ENCODE measurements at places on chromosomes 16 and 17.
A peak's percentile ranks its signal among the peaks of the same experiment; 100 is the strongest.

DNA sequence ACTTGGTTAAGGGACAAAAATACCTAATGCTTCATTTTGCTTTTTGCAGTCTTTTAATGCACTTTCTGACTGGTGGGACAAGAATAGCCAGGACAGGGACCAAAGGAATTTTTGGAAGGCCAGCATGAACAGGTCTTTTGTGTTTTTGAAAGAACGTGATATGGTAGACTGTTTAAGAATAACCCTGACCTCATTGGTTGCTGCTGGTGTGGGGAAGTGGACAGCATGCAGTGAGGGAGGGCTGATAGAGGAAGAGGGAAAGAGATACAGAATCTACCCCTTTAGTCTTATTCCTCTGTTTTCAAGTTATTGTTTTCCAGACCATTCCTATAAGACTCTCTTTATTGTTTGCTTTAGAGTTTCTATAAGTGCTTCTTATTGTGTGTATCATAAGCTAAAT, 816.2 kb downstream of the CDH11 start:
- DNase-seq, result no peak

DNA sequence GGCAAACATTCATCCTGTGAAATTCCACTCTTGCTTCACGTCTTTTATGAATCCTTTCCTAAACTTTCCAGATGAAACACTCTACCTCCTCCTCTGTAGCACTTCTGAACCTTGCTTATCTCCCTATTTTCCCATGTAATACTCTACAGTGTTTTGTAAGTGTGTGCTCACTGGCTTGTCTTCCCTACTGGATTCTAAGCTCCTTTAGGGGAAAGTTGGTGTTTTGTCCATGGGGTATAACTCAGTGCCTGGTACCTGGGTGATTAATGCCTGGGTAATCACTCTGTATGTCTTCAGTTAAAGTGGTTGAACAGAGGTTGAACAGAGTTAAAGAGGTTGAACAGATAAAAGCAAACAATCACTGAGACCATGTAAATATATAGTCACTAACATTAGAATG, 3.8 kb upstream of the KAT7 start:
- DNase-seq, result no peak

GRCh38 chr16:23134274-23134673, 15.0 kb downstream of the USP31 start:
- DNase-seq, result peak; percentile 97

- DNase-seq, result no peak
These were observed 169.1 kb downstream of the HS3ST3B1 start for GRCh38 chr17:14469971-14470370.

- peak; percentile 14 for DNase-seq
These were observed 1.3 kb upstream of the RAB11FIP3 start for GRCh38 chr16:424033-424622.

- DNase-seq, result peak; percentile 71
These were observed 30.4 kb downstream of the CFDP1 start for GRCh38 chr16:75402821-75403475.

DNA sequence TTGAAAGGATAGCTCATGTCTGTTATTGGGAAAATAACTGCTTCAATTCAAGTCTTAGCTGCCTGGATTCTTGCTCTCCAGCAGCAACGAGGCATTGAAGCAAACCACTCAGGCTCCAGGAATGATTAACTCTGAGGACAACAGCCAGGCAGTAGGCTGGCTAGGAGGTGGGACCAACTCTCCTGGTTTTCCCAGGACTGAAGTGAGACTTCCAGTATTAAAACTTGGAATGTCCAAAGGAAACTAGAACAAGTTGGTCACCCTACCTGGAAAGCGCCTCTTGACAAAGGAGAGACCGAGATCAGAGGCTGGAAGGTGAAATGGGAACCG, 100.7 kb downstream of the SALL1 start:
- no peak for DNase-seq

DNA sequence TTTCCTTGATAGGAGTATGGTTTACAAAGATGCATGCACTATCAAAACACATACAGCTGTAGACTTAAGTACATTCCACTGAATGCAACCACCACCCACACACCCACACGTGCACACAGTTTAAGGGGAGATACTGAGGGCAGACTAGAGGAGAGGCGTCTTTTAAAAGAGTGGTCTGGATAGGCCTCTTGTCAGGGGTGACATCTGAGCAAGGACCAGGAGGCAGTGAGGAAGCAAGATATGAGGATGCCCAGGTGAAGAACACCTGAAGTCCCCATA, 12.6 kb downstream of the MPHOSPH6 start:
- DNase-seq, result no peak

- DNase-seq, result no peak
These were observed 65.4 kb downstream of the MRC2 start for GRCh38 chr17:62692721-62693431.

DNA sequence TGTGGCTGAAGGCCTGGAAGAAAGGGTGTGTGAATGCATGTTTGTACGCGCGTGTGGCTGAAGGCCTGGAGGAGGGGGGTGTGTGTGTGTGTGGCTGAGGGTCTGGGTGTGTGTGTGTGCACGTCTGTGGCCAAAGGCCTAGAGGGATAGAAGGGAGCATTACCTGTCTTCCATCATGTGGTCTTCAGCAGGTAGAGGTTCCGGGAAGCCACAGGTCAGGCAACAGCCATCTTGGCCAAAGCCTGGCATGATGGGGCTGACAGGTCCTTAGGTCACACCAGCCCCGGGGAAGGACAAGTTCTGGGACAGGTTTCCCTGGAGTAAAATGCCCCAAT, 5.2 kb downstream of the LITAFD start:
- DNase-seq, result no peak

- DNase-seq, result no peak
These were observed 128.3 kb upstream of the MYOCD start for GRCh38 chr17:12537436-12537835.

DNA sequence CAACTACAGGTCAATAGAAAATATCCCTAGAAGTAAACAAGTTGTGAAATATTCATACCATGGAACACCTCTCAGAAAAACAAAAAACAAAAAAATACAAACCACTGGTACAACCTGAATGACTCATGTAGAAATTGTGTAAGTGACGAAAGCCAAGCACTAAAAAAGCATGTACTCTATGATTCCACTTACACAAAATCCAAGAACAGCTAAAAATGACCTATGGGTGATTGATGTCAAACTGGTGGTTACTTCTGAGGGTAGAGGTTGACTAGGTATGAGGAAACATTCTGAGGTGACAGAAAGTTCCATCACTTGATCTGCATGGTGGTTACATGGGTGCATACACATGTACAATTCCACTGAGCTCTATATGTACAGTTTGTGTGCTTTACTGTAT, 31.1 kb downstream of the DHRS7C start:
- no peak for DNase-seq

- DNase-seq, result peak; percentile 84
These were observed 7.1 kb upstream of the FTSJ3 start for GRCh38 chr17:63834431-63835166.

GRCh38 chr17:5580969-5581368, 3.3 kb downstream of the NLRP1 start:
- no peak for DNase-seq

GRCh38 chr16:49635009-49635350, 220.9 kb downstream of the ZNF423 start:
- DNase-seq, result no peak

Measured in dermis microvascular lymphatic vessel endothelial cell (primary cell).